ENCODE measurements at places on chromosomes 4 and X.

DNA sequence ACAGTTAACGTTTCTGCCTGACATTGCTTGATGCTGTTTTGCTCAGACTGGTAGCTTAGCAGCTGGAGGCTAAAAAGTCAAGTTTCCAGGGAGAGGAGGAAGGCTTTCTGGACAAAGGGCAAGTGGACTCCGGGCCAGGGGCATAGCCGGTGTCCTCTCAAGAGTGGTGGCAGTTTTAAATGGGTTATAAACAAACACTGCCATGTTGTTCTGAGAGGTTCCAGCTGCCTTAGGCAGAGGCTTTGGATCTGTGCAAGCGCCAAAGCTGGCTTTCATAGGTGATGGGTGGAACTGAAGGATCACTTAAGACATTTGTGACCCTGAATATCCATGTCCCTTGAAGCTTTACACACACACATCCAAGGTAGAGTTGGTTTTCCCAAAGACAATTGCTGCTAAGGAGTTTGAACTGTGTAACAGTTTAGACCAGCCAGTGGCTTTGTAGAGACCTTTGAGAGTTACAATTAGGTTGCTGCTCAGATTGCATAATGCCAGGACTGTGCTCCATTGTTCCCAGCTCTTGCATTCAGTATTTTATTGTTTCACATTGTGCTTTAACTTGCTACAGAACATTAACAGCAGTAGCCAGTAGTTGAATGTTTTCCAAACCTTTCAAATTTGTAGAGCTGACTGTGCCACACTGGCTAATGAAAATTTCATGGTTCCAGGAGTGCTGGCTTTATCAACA lies 54.1 kb upstream of the AP1S2 start:
- no peak for DNase-seq

DNA sequence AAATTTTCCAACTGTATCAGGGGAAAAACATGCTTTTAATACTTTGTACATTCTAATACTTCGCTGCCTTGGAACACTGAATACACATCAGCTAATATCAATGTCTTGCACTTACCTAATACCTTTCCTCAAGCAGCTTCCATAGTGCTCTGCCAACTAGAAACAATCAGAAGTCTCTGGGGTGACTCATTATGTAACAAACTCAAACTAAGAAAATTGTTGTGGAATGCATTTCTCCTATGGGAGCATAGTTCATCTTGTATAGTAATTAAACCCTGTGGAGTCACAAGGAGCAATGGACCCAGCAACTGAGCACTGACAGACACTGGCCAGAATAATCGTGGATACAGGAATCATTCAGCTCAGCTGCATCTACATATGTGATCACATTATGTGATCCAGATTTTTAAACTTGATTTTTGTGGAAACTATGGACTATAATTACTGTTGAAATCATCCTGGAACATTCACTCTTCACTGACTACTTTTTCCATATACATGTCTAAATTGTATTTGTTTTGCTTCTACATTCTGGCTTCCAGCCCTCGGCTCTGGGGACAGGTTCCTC lies 496.9 kb downstream of the TMA16 start:
- DNase-seq: peak; percentile 44

GRCh38 chr4:10582059-10582686 lies 102.4 kb downstream of the CLNK start:
- DNase-seq: peak; percentile 77

GRCh38 chrX:139187738-139188137 lies 342.8 kb upstream of the F9 start:
- no peak for DNase-seq

DNA sequence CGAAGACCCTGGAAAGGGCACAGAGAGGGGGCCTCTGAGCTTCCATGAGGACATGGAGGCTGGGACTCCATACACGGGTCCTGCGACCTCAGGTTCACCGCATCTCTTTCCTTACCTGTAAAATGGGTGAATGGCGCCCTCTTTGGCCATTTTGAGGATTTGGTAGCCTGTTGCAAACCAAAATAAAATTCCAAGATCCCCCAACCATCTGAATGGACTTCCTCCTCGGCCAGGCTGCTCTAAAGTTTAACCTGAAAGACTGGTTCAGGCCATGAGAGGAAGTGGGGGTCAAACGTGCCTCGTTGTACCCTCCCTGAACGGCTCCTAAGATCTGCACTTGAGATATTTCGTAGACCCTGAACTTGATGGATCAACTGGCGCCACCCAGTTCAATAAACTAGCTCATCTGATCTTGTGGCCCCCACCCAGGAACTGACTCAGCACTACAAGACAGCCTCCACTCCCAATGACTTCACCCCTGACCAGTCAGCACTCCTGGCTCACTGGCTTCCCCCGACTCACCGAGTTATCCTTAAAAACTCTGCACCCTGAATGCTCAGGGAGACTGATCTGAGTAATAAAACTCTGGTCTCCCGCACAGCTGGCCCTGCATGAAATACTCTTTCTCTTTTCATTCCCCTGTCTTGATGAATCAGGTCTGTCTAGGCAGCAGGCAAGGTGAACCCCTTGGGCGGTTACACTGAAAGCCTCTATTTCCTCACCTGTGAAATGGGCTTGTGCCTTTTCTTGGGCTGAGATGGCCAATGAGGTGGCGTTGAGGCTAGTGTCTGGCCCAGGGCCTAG lies 32.9 kb upstream of the GPR78 start:
- peak; percentile 32 for DNase-seq

DNA sequence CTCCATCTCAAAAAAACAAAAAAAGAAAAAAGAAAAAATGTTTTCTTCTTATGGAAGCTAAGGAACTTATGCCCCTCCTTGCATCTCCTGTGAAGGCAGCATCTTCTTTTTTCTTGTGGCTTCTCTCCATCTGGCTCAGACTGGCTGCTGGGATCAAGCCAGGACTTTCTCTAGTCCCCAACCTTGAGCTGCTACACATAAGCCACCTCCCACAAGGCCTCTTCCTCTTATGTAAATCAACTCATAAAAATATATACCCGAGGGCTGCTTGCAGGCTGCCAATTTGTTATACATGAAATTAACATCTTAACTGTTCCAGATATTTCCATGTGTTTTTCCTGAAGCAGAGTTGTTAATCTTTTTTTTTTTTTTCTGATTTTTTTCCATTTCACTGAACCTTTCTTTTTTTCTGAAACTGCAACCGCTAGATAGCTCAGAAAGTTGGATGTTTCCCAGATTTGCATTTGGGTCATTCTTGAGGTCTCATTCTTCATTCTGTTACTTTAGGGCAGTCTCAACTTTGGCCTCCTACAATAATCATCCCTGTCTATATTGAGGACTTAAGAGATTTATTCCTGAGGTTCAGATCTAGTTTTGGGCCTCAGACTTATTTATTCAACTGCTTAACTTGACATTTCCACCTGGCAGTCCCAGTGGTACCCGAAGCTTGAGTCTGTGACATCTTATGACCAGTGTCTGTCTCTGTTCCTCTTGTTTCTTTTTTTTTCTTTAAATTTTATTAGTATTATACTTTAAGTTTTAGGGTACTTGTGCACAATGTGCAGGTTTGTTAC lies 10.3 kb downstream of the SNX25 start:
- DNase-seq: peak; percentile 56

GRCh38 chrX:47577424-47577823 lies 4.8 kb upstream of the TIMP1 start:
- no peak for DNase-seq

GRCh38 chr4:110628663-110629213 lies 5.9 kb upstream of the PITX2 start:
- DNase-seq: no peak

- no peak for DNase-seq
Observed at GRCh38 chrX:50117476-50117875, 83.3 kb downstream of the AKAP4 start.

- DNase-seq: peak; percentile 53
Observed at GRCh38 chr4:54659313-54659712, 1.6 kb downstream of the KIT start.

GRCh38 chr4:75639124-75639695 lies 8.9 kb upstream of the CDKL2 start:
- DNase-seq: no peak

GRCh38 chr4:42348692-42349091 lies 48.6 kb upstream of the SHISA3 start:
- no peak for DNase-seq

- DNase-seq: no peak
Observed at GRCh38 chr4:156756118-156756517, 215.5 kb downstream of the PDGFC start.

DNA sequence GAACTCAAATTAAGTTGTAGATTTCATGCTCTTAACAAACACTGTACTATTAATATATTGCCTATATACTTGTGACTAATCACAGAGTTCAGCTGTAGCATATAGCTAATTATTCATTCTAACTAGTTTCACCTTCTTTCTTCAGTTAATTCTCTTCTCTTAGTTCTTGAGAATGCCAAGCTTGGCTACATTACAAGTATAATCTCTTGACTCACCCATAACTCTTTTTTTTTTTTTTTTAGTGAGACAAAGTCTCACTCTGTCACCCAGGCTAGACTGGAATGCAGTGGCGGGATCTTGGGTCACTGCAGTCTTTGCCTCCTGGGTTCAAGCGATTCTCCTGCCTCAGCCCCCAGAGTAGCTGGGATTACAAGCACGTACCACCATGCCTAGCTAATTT lies 5.4 kb downstream of the KLHL5 start:
- DNase-seq: peak; percentile 64

DNA sequence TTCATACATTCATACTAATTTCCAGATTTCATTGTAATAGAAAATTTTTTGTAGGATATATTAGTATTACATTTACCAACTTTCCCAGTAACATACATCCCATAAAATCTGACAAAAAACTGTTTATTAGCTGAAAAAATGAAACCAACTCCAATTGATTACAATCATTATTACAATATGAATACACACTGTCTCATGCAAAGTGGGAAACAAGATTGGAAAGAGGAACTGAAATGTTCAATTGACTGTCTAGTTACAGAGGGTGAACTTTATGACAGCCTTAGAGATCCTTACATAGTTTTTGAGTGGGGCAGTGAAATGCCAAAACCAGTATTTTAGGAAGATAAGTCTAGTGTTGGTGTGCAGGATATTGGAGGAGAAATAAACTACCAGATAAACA lies 2.3 kb upstream of the AMBN start:
- DNase-seq: no peak

DNA sequence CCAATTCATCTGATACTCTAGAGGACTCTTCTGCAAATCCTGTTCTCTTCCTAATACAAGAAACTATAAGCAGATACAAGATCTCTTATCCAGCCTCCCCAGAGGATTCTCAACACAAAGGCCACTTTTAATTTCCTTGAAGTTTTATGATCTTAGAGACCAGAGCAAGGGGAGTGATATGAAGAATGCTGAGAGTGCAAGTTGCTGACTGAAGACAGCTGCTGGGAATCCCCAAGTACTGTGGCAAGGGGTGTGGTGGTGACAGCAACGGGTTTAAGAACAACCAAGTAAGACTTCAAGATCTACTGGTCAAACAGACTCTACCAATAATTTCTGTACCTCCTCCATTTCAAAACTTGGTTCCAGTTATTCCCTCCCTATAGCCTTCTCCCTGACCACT lies 7.0 kb downstream of the AMMECR1 start:
- no peak for DNase-seq

DNA sequence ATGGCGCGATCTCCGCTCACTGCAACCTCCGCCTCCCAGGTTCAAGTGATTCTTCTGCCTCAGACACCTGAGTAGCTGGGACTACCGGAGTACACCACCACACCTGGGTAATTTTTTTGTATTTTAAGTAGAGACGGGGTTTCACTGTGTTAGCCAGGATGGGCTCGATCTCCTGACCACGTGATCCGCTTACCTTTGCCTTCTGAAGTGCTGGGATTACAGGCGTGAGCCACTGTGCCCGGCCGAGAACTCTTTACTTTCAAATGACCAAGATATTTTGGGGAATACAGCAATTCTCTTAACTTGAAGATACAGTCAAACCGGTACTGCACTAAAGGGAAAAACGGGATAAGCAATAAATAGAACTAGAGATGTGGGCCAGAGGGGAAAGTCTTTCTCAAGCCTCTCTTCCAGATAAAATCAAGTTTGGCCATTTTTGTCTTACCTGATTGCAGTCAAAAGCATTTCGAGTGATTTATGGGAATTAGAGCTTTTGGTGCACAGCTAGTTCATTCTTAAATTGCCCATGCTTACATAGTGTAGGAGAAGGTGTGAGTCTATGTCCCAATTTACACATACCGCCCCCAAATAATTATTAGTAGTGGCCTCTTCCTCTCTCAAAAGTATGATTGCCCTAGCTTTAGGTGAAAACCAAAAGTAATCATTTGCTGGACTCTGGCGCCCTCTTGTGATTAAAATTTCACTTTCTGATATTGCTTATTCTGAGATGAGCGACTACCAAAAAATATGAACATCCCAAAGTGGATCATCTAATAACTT lies 53.2 kb upstream of the ABCG2 start:
- peak; percentile 70 for DNase-seq

GRCh38 chrX:81957900-81958545 lies 756.1 kb downstream of the SH3BGRL start:
- DNase-seq: peak; percentile 6

DNA sequence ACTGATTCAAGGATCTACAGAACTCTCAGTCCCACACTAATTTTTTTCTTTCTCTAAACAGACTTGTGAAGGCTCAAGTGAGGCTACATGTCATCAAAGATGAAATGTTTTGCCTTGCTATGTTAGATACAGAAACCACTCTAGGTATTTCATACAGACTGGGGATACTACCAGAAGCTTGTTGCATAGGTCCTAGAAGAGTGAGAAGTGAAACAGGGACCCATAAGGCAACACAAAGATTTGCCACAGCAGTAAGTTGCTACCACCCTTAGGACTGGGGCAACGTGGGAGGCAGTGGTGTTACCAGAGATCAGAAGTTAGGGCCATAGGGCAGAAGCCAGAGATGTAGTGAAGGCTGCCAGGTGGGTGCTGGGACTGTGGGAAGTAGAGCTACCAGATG lies 50.7 kb upstream of the MID1IP1 start:
- DNase-seq: no peak

- DNase-seq: no peak
Observed at GRCh38 chr4:83335701-83336100, 1.1 kb upstream of the HPSE start.

GRCh38 chr4:25454476-25454875 lies 77.4 kb downstream of the ANAPC4 start:
- DNase-seq: no peak

DNA sequence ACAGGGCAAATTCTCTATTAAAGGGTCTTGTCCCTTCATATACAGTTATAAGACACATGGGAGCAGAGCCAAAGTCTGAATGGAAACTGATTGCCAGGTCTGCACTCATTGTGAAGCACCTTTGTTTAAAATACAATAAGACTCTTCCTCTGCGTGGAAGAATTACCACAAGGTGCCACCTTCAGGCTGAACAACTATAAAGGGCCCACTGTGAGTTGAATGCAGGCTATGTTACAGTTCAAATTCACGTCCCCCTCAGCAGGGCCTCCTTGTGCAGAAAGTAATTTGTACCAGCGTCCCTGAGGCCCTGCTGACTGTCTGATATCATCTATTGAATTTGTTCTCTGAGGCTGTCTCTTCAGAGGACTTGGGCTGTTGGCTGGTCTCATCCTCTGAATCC lies 225.8 kb upstream of the TEX13C start:
- no peak for DNase-seq

DNA sequence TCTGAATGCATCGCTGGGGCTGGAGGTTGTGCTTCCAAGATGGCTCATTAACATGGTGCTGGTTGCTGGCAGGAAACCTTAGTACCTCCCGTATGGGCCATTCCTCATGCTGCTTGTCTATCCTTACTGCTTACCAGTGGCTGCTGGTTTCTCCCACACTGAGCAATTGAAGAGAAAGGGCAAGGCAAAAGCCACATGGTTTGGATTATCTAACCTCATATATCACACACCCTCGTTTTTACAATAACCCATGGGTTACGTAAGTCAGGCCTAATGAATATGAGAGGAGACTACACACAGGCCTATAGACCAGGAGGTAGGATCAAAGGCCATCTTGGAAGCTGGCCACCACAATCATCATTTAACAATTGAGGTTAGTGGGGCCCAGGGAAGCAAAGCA lies 141.8 kb upstream of the EDNRA start:
- no peak for DNase-seq

Measured in astrocyte of the hippocampus (primary cell).